ENCODE measurements at places on chromosomes 12 and 14.

- no peak for DNase-seq
These were observed 89.8 kb upstream of the SFSWAP start for GRCh38 chr12:131620946-131621681.

DNA sequence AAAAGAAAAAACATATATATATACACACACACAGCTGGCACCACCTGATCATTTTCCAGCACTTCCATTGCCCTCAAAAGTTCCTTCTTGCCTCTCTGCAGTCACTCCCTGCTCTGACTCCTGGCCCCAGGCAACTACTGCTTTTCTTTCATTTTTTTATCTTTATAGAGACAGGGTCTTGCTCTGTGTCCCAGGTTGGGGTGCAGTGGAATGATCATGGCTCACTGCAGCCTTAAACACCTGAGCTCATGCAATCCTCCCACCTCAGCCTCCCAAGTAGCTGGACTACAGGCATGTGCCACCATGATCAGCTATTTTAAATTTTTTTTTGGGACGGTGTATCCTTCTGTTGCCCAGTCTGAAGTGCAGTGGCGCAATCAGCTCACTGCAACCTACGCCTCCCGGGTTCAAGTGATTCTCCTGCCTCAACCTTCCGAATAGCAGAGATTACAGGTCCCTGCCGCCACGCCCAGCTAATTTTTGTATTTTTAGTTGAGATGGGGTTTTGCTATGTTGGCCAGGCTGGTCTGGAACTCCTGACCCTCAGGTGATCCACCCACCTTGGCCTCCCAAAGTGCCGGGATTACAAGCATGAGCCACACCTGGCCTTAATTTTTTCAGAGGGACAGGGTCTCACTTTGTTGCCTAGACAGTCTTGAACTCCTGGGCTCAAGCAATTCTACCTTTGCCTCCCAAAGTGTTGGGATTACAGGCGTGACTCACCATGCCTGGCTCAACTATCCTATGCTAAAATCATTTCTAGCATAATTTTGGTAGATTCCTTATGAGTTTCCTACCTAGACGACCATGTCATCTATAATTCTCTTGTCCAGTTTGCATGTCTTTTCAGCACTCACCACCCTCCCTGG lies 7.8 kb downstream of the HSP90AA1 start:
- DNase-seq, result no peak

- peak; percentile 93 for DNase-seq
These were observed at the start of gene SYT1 for GRCh38 chr12:78864403-78864869. Gene SYT1, plus strand, starts transcription at chr12:78864774.

- DNase-seq, result no peak
These were observed 19.2 kb upstream of the PPP2R5E start for GRCh38 chr14:63562405-63562804.

DNA sequence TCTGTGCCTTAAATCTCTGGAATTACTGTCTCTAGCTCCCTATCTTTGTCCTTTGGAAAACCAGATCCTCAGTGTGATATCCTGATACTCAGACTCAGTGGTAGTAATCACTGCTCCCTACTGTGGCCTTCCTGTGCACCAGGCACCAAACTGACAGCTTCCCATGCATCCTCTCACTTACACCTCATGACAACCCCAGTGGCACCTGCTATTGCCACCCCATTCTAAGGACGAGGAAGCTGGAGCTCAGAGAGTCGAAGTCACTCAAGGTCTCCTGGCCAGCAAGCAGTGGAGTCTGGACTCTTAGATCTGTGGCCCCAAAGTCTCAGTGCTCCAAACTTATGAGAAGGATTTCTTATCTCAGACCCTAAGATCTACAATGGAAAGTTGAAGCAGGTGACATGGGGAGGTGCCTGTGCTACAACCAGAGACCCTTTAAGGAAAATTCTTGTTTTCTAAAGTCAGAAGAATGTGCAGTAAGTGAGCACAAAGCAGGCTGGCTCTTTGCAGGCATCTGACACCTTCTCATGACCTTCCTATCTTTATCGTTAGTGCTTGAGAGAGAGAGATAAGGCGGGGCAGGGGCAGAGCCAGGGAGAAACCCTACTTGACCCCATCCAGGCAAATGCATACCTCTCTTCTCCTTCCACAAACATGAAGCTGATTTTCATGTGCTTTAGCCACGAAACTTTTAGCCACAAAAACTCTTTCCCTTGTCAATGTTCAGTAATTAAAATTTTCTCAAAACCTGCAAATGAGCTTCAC lies 47.1 kb downstream of the CCDC60 start:
- no peak for DNase-seq

GRCh38 chr12:32285489-32285888 lies 113.9 kb upstream of the FGD4 start:
- peak; percentile 42 for DNase-seq

GRCh38 chr14:105944632-105945610 lies 418.5 kb downstream of the TMEM121 start:
- peak; percentile 1 for DNase-seq

GRCh38 chr14:40122968-40123648 lies 690.9 kb upstream of the FBXO33 start:
- no peak for DNase-seq

DNA sequence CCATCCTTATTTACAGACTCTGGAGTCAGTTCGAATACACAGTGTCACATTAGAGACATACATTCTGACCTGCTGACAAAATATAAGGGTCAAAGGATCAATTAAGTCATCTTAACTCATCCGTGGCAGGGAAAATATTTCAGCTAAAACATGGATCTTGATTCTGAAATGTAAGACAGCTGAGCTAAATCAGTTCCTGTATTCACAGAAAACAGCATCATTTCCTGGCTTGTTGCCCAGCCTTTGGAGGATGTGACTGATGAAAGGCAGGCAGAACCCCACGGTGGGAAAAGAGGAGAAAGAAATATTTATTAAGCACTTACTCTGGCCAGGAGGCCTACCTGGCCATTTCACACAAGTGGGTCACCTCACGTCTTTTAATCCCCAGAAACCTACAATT lies 101.9 kb downstream of the GAS2L3 start:
- DNase-seq, result no peak

DNA sequence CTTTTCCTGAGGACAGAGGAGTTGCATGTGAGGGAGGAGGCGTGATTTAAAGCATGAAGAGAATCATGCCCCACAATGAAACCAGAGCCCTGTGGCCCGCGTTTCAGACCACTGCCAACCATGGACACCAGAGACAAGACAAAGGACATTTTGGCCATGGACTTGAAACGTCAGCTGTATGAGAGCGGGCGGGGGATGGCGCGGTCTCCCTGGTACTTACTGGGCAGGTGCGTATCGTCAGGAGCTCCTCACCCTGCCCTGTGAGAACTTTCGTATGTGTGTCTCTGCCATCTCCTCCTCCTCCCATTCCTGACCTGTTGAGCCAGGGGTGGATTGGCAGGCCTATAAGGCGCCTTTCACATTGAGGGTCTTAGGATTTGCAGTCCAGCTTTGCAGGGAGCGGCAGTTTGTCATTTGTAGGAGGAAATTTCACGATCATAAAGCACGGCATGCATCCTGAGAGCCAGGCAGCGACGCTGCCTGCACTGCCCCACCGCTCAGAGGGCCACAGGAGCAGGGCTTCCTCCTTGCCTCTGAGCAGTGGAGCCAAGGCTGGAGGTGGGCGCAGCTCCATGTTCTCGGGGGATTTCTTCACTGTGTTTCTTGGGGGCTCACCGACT lies 22.2 kb downstream of the SFSWAP start:
- DNase-seq, result no peak

DNA sequence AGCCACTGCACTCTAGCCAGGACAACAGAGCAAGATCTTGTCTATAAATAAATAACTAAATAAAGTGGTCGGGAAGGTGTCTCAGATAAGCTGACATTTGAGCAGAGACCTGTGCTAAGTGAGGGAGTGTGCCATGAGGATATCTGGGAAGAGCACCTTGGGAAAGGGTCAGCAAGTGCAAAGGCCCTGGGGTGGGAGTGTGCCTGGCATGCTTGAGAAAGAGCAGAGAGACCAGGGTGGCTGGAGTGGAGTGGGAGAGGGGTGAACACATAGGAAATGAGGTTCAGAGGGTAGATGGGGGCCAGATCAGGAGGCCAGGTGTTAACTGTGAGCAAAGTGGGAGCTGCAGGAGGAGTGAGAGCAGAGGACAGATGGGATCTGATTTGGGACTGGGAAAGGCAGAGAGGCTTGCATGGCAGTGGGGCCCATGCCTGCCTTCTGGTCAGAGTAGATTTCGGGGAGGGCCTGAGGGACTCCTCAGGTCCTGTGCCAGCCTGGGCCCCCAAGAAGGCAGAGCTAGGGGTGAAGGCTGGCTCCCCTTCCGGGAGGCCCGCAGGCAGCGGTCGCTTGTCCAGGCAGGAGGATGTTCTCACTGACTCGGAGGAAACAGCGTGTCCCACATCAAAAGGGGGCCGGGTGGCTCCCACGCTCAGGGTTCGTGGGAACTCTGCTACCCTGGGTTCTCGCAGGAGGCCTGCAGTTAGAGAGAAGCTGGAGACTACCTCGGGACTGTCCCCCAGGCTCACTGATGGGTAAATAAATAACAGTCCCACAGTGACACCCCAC lies 32.6 kb downstream of the DTX1 start:
- no peak for DNase-seq

GRCh38 chr14:97578982-97579548 lies 781.9 kb downstream of the VRK1 start:
- DNase-seq, result no peak

DNA sequence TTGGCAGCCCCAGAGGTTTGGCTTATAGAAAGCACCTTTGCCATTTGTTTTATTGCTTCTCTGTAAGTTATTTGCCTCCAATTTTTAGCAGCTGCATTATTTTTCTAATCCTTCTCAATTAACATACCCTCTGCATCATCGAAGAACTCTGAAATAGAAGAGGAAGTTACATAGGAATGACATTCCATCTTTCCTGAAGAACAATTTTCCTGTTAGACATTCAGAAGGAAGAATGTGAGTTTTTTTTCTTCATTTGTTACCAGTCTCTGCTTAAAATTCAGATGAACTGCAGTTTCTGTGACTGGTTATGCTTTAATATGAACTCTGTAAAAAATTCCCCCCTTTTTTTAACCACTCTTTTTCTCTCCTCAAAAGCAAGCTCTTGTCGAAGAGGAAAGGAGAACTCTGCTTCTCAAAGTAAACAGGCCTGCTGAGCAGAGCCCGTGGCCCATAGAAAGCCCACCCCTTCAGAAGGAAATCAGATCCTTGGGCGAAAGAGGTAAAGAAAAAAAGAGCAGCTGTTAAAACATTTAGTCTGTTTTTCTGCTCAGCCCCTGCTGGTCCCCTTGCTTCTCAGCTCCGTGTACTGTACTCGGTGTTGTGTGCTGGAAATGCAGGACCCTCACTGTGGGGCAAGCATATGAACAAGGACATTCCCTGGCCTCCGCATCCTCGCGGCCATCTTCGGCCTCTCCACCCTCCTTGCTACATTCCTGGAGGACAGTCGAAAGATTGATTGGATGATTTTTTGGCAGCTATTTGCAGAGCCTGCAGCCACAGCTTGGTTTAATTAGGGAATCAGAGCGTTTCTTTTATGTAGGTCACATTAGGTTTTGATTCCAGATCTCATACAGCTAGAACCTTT lies 164.4 kb upstream of the LRIG3 start:
- DNase-seq, result peak; percentile 21

All from GM23338 (cell line).